ENCODE measurements at places on chromosomes 3 and 15.

GRCh38 chr15:100692246-100692645 is 89.9 kb downstream of the ASB7 start:
- DNase-seq = no peak

GRCh38 chr3:158097593-158098308 is 8.5 kb downstream of the SHOX2 start:
- no peak for DNase-seq

GRCh38 chr15:66188464-66188863 is 65.1 kb downstream of the MEGF11 start:
- DNase-seq = no peak

- DNase-seq = no peak
Observed at GRCh38 chr15:92460023-92460422, 66.3 kb downstream of the ST8SIA2 start.

- DNase-seq = no peak
Observed at GRCh38 chr3:70829092-70829491, 516.7 kb upstream of the MDFIC2 start.

Data from NCI-H187 treated with DMSO at 0.1 percent for 48 hours (cell line).